ENCODE measurements at places on chromosomes 4 and X.

GRCh38 chrX:18017411-18017810 is 156.3 kb upstream of the RAI2 start:
- DNase-seq = no peak

DNA sequence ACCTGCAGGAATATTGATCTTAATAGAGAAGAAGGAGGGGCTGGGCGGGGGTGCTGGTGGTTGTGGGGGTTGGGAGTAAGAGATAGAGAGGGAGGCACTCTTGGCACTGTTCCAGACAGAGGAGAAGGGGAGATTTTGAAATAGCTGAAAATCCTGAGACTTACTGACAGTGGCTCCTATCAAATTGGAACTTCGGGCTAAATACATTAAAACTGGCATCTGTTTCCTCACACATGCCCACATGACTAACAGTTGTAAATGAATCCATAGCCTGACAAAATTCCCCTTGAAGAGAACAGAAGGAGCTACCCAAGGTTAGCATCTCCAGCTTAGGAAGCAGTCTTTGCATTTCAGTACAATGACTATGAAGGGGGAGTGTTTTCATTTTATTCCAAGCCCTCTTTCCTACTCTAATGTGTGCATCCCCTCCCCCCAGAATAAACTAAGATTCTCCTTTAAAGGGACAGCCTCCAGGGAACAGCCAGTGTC is 1.4 kb downstream of the DCX start:
- DNase-seq = no peak

GRCh38 chr4:98722000-98722399 is 63.6 kb upstream of the TSPAN5 start:
- no peak for DNase-seq

DNA sequence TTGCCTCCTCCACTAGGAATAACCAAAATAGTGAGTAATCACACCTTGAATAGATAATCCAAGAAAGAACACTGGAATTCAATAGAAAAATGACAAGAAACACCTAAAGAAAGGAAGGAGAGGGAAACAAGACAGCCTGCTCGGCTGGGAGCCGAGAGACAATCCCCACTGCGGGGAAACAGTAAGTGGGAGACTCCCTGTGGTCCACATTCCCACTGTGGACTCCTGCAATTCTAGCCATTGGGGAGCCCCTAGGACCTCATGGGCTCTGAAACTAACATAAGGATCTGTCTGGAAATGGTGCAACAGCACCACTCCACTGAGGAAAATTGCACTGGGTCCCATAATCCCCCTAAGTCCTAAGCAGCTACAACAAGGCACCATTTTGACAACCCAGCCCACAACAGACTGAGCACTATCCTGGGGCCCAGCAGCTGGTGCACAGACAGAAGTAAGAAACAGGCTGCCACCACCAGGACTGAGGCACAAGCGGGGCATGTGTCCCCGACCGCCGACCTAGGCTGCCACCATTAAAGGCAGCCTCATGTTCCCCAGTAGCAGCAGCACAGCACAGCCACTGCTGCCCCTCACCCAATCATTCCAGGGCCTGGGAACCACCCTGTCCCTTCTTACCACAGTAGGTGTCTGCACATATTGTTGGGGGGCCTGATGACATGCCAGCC is 14.2 kb downstream of the LRBA start:
- no peak for DNase-seq

- peak; percentile 4 for DNase-seq
These were observed 209.3 kb downstream of the GPC3 start for GRCh38 chrX:133776072-133776471.

DNA sequence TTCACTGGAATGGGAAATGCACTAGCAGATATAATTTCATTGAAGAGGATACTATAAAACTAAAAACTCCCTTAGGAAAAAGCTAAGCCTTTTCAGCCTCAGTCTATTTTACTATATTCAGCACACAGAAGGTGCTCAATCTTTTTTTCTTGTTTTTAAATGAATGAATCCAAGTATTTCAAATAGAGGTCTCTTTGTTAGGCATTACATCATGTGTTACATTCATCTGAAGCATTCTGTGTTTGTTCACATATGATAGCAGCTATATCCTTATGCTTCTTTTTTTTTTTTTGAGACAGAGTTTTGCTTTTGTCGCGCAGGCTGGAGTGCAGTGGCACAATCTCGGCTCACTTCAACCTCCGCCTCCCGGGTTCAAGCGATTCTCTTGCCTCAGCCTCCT is 278.4 kb downstream of the CAMK2D start:
- DNase-seq = no peak

- DNase-seq = no peak
These were observed 42.1 kb downstream of the RBMX2 start for GRCh38 chrX:130443875-130444274.

DNA sequence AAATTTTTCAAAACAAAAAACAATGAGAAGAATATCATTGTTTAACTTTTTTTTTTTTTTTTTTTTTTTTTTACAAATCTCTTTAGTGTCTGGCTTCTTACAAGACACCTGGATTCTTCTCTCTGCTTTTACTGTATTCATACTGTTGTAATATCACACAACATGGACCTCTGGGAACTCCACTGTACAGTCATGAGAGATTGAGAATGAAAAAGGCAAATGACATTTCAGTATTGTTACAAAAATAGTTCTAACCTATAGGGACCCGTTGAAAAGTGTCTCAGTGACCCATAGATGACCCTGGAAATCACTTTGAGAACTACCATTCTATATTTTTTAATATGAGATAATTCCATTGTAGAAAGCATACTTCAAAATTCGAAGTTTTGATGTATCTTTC is 124.4 kb downstream of the SLIT2 start:
- no peak for DNase-seq

GRCh38 chr4:184473499-184474262 is 669 bp downstream of the IRF2 start:
- peak; percentile 58 for DNase-seq

DNA sequence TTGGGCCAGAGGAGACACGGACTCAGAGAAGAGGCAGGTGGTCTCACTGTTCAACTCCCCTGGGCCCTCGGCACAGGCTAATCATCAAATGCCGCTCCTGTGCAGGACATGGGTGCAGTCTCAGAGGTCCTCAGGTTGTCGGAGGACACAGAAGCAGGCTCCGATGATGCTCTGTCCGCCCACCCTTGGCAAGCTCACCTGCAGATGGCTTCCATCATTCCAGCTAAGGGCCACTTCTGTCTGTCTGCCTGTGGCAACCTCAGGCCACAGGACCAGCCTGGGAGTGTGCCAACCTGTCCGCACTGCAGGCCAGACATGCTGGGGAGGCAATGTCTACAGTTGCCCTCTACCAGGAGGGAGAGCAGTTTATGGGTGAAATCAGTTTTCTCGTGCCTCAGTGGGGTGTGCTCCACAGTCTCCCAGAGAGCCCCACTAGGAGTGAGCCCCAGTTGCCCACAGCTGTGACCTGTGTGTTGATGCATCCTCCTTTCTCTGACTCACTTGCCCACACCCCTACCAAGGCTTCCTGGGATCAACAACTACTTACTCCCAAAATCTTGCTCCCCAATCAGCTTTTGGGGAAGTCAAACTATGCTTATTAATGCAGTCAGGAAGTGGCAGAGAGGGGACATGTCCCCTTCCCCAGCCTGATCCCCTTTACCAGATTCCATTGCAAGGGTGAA is 55.9 kb downstream of the HTRA3 start:
- DNase-seq = no peak

- DNase-seq = peak; percentile 25
These were observed 1.3 kb upstream of the FHIP1A start for GRCh38 chr4:151407466-151408379.

GRCh38 chr4:159460371-159460770 is 357.5 kb downstream of the RAPGEF2 start:
- no peak for DNase-seq

DNA sequence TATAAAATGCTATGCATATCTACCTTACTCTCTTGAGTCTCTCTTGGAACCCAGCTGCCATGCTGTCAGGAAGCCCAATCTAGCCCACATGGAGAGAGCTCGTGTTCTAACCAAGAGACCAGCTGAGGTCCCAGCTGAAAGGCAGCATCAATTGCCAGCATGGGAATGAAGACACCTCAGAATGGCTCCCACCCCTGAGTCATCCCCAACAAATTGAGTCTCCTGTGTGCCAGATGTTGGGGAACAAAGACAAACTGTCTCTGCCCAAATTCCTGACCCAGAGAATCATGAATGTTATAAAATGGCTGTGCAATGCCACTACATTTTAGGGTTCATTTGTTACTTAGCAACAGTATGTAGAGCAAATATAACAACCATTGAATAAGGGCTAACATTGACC is 105.2 kb upstream of the STX18 start:
- peak; percentile 36 for DNase-seq

DNA sequence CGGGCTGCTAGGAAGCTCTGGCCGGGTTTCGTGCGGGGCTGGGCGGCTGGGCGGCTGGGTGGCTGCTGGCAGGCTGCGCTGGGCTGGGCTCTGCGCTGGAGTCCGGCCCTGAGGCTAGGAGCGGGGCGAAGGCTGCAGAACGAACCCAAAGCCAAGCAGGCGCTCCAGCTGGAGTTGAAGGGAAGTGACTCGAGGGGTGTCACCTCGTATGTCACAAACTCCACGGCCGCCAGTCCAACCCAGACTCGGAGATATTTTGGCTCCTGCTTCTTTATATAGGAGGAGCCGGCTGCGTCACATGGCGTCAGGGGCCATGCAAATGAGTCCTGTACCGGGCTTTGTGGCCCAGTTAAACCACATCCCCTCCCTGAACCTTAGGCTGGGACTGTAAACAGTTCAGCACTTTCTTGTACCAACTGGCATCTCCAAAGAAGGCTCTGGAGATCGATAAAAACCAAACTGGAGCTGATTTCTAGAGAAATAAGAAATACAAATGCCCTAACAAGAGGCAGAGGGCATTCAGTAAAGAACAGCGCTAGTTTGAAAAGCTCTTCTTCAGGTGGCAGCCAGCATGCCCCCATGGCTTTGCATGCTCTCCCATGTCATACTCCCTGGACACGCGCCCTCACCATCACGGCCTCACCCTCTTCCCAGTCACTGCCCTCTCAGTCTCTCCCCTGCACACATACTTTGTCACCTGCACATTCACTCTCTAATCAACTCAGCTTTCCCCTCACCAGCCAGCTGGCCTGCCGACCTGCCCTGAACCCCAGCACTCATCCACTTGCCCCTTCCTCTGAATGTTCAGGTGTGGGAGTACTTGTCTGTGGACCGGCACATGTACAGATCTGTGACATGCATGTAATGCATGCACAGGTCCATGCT is 58.5 kb downstream of the TSC22D3 start:
- DNase-seq = peak; percentile 89

DNA sequence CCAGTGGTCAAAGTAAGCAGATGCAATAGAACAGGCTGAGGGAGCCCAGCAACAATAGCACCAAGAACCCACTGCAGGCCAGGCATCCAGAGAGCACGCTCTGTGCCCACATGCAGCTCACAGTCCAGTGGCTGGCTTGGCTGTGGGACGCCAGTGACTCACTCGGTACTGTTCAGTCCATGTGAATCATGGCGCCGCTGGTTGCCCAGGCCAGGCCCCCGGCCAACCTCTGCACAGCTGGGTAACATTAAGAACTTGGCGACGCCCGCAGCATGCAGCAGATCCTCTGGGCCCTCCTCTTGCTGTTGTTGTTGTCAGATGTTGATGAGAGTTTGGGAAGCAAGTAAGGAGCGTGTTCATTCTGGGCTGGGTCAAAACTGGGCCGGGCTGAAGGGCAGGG is 60.5 kb downstream of the MSX1 start:
- DNase-seq = peak; percentile 42

GRCh38 chr4:94334476-94334875 is 8.2 kb downstream of the HPGDS start:
- no peak for DNase-seq

GRCh38 chr4:169658975-169659715 is 38.8 kb downstream of the CLCN3 start:
- no peak for DNase-seq

DNA sequence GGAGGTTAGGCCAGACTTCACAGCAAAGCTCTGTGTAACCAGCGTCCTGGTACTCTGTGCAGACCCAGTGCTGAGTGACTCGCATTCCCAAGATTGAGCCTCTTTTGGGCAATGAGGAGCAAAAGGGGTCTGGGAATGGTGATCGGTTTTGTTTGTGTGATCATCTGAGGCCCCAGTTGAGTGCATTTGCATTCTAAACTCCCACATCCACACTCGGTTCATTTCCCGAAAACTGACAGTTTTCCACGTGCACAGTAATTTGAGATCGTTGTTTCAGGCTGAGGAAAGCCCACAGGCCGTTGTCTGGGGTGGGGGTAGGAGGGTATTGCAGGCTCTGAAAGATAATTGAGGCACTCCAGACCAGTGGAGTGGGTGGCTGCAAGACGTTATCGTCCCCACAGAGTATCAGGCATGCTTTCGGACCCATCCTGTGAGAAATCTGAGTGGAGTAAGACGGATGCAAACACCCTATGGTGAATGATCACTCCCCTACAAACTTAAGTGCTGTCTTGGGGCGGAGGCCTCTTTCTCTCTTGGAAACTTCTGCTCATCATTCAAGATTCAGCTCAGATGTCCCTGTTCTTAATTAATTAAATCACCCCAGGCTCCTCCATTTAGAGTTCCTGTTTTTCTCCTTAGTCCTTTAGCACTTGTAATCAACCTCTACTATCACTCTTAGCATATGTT is 96.1 kb downstream of the AFF1 start:
- no peak for DNase-seq

GRCh38 chrX:69146739-69147138 is 18.5 kb downstream of the PJA1 start:
- no peak for DNase-seq

DNA sequence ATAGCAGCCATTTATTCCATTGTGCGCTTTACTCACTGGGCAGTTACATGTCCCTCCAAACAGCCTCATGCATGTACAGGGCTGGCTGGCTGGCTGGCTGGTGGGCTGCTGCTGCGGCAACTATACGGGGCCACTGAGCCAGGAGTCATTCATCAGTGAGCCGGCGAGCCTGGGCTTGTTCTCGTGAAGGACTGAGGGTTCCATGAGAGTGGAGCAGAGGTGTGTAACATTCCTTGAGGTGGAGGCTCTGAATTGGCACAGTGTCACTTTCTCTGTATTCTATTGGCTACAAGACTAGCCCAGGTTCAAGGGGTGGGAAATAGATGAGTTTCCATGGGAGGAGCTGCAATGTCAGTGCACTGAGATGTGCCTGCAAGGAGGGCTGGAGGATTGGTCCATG is 89.1 kb downstream of the ARHGAP10 start:
- no peak for DNase-seq

- peak; percentile 89 for DNase-seq
These were observed 58.1 kb downstream of the MAML3 start for GRCh38 chr4:140095694-140096482.

DNA sequence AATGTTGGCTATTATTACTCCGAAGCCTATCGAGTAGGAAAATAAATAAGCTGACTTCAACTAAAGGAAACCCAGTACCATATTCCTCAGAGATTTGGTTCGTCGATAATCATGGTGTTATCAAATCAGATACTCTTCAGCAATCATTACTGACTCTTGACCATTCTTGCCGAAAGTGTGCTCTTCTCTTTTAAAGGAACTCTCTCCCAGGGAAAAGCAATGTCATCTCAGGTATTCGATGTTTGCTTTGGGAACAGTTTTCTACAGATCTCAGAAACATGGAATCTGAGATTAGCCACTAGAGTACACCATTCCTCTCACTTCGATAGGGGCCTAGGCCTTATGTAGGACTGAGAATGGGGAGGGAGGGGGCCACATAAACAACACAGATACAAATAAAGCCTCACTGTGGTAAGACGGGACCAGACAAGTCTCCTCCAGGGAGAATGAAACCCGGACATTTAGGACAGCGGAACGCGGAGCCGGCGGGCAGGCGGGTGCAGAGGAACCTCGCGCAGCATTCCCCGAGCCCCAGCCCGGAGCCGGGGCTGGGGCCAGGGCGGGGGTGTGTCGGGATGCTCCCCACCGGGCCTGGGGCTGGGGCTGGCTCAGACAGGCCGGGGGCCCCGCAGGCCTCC is 581 bp downstream of the DNAJB14 start:
- DNase-seq = peak; percentile 42
